ENCODE measurements at places on chromosomes 4 and X.

DNA sequence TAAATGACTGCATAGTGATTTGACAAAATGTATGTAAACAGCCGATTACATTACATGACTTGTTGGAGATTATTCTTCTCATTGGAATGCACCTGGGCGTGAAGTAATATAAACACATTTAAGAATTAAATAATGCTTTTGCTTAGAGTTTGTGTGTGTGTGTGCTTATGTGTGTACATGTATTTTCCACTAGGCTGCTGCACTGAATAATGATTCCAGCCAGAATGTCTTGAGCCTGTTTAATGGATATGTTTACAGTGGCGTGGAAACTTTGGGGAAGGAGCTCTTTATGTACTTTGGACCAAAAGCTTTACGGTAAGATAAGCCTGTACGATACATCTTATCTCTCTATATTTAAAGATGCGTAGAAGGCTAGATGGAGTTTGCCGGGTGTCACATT, 12.6 kb downstream of the NEIL3 start:
- no peak for DNase-seq

DNA sequence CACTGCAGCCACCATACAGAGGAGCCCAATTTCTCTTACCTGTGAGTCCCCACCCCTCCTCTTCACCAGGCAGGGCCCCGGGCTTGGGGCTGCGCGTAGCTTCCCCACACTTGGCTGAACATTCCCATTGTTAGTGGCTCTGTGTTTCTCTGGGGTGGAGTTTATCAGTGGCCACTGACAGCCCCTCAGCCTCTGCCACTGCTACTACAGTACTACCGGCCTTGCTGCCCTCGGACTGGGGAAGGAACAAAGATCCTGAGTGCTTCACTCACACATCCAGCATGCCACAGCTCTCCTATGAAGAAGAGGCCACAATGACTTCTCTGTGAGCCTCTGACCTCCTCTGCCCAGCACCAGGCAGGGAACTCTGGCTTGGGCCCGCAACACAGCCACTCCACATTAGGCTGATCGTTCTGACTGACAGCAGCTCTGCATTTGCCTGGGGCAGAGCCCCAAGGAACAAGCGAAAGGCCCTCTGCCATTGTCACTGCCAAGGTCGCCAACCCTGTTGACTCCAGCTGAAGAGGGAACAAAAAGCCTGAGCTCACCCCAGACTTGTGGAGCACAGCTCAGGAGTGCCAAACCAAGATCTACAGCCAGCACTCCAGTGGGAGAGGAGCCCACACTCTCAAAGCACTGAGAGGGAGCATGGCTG, 24.0 kb downstream of the ABCB7 start:
- DNase-seq = no peak

DNA sequence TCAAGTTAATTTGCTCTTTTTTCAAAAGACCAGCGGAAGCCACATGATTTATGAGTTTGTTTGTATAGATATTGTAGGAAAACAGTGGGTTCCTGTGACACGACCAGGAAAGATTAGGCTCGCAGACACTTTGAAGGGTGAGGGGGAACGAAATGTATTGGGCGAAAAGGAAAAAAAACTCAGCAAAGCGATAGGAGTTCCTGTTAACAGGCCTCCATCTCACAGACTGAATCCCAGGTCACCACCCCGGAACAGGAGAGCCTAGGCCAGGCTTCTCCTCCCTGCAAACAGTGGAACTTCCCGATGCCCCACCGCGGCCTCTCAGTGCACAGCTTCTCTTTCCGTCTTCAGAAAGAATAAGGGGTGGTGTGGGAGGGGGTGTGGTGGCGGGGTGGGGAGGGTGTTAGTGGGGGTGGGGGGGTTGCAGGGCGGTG, 181.8 kb upstream of the GPRIN3 start:
- no peak for DNase-seq

DNA sequence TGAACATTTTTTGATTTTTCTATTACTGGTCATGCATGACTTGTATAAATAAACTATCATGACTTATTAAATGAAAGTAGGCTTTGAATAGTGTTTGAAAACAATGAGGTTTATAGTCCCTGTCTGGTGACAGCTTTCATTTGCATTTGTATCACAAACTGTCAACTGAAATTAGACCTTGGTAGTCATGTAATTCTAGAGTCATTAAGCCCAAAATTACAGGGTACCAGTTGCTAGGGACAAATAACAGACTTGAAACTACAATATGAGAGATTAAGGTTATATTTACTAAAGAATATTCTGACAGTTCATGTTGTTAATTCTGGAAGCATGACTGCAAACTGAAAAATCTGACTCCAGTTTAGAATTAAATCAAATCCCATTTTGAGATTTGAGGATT, 9.2 kb upstream of the VAMP7 start:
- no peak for DNase-seq

GRCh38 chr4:46388857-46389256, 1.1 kb downstream of the GABRA2 start:
- no peak for DNase-seq

- DNase-seq = no peak
Measured at GRCh38 chr4:157204634-157205244, 15.8 kb upstream of the GRIA2 start.

DNA sequence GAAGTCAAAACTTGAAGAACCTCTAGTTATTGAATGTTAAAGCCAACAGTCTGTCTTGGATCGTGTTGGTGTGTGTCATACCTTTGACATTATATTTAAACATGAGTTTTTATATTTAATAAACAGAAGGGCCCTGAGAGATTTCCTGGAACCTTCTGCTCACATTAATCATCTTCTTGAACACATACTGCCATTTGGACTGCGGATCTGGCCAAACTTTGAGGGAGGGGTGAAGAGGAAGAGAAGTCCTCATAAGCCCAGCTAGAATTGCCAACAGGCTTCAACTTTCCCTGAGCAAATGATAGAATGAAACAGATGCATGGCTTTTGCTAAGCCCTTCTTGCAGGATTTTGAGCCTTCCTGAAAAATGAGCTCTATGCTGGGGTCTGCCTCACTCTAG, 27.4 kb downstream of the CCKAR start:
- no peak for DNase-seq

DNA sequence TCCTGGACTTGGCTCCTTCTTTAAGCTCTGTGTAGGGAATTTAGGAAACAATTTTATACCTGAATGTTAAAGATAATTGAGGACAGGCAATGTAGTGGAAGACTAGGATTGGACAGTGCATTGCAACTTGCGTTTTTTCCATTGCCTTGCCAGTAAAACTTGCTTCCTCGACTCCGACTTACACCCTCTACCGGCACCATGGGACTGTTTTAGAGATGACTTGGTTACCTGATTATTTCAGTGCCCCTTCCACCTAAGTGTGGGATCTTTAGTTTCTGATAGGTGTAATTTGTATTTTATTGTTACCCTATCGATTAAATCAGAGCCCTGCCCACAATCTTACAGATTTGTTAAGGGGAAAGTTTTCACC, 1.2 kb downstream of the PRPS1 start:
- no peak for DNase-seq

- no peak for DNase-seq
Measured at GRCh38 chr4:2411786-2412510, 6.5 kb downstream of the ZFYVE28 start.

- no peak for DNase-seq
Measured at GRCh38 chrX:37755025-37755424, 24.8 kb upstream of the CYBB start.

GRCh38 chr4:147516133-147516532, 35.2 kb downstream of the EDNRA start:
- no peak for DNase-seq

GRCh38 chr4:122552898-122553297, 68.0 kb downstream of the IL21 start:
- no peak for DNase-seq

DNA sequence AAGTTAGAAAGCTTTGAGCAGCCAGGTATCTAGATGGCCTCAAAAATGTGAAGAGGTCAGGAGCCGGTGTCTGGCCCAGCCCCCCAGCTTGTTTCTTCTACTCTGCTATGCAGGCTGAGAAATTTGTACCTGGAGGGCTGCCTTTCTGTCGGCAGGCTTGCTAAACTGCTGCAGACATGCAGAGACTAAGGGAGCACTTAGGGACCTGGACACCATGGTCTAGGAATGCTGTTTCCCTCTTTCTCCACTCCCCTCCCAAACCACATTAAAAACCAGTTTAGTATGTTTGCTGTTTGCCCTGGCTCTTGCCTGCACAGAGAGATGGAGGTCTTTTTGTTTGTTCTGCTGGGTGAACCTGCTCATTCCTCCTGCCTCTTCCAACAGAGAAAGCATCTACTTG, 157.1 kb upstream of the DGKK start:
- no peak for DNase-seq

- no peak for DNase-seq
Measured at GRCh38 chr4:104263100-104263499, 231.6 kb downstream of the CXXC4 start.

- DNase-seq = no peak
Measured at GRCh38 chr4:605702-606425, 19.5 kb upstream of the PDE6B start.

GRCh38 chr4:80610845-80611677, 275.5 kb downstream of the CFAP299 start:
- no peak for DNase-seq

GRCh38 chrX:140050906-140051305, 85.6 kb upstream of the CXorf66 start:
- no peak for DNase-seq

DNA sequence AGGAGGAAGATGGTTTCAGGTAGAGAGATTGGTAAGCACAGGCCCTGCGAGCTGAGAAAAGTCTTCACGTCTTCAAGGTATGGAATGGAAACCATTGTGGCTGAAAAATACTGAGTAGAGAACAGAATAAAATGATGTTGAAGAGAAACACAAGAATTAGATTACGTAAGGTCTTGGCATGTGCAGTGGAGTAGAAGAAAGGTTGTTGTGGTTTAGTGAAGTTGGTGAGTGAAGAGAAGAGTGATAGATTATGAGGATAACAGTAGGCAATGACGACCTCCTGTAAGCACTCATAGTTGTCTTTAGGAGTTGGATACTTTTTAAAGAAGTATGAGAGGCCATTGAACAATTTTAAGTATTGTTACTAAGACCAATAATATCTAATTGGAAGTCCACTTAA, 642.6 kb downstream of the PCDH7 start:
- no peak for DNase-seq

GRCh38 chr4:55509266-55509665, 37.4 kb downstream of the CLOCK start:
- no peak for DNase-seq

DNA sequence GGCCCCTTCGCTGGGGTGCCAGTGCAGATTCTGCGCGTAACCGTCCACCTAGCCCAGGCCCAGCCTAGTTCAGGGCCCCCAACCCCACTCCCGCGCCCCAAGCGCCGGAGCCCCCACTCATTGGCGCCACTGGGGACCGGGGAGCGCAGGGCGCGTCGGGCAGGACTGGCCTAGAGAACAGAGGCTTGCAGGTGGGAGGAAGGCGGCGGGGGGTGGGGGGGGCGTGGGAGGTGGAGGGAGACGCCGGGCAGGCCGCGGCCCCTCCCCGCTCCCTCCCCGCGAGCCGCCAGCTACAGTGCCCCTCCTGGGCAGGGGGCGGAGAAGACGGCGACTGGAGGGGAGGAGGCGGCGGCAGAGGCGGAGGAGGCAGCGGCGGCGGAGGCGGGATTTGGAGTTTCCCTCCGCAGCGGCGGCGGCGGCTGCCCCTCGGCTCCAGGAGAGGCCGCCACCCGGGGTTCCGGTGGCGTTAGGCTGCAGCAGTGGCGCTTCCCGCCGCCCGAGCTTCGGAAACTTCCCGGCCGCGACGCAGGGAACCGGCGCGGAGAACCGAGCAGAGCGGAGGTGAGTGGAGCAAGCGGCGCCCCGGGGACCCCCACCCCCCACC, 4.8 kb upstream of the DUSP9 start:
- DNase-seq = no peak

DNA sequence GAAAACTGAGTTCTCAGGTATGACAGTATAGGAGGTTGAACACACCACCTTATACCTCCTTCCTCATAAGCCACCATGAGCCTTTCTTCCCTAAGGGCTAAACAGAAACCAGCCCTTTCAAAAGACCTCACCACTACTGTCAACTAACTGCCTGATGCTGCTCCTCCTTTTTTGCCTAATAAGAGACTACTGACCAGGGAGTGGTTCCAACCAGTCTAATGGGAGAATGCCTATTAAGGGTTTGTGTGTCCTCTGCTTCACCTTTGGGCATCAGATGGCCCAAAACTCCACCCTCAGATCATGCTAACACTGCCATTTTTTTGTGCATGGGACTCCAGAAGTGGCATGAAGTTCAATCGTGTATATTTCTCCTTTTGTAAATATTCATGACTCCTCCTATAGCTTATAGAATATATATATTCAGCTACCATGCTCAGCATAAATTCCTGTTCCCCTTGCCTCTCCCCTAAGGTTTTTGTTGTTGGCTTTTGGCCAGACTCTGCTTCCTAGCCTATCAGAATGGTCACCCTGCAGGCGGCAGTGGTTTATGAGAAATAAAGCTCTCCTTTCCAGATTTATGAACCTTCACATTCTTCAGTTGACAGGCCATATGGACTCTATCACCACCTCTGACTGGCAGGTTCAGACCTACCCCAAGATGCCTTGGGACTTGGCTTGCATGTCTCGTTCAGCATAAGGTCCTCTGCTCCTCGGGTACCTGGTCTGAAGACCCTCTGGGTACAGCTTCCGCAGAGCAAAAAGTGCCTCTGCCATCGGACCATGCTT, 28.2 kb downstream of the FGFBP1 start:
- DNase-seq = no peak

- no peak for DNase-seq
Measured at GRCh38 chr4:119093042-119093827, 42.4 kb upstream of the MYOZ2 start.

DNA sequence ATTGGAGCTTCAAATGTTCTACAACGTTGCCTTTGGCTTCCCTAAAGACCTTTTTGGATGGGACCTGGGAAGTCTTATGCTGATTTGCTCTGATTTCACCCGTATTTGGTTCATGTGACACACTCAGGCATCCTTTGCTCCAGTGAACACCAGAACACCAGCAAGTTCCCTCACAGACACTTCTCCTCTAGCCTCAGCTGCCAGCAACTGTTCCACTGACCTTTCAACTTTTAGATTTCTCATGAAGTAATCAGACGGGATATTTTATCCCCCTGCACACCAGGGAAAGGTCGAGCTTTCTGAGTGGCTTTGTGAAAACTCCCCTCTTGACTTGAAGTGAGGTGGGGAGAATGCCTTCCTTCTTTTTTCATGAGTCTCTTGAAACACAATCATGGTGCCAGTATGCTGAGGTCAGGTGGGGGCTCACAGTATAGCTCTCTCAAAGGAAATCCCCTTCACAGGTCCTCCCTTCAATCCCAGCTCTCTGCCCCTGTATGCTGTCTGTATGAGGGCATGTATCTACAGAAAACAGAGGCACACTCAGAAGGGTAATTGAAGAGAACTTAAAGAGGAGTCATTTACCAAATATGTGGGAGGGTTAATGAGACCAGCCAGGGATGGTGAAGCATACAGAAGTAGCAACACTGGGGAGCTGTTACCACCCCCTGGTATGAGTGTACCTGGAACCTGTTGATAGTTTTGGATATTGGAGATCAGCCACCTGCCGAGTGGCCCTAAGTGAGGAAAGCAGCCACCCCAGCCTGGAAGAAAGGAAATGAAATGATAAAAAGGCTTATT, 62.7 kb downstream of the FGFBP1 start:
- no peak for DNase-seq

All from NCI-H2029 treated with DMSO at 0.1 percent for 48 hours (cell line).